ENCODE measurements at places on chromosomes 3 and 15.
A peak's percentile ranks its signal among the peaks of the same experiment; 100 is the strongest.

DNA sequence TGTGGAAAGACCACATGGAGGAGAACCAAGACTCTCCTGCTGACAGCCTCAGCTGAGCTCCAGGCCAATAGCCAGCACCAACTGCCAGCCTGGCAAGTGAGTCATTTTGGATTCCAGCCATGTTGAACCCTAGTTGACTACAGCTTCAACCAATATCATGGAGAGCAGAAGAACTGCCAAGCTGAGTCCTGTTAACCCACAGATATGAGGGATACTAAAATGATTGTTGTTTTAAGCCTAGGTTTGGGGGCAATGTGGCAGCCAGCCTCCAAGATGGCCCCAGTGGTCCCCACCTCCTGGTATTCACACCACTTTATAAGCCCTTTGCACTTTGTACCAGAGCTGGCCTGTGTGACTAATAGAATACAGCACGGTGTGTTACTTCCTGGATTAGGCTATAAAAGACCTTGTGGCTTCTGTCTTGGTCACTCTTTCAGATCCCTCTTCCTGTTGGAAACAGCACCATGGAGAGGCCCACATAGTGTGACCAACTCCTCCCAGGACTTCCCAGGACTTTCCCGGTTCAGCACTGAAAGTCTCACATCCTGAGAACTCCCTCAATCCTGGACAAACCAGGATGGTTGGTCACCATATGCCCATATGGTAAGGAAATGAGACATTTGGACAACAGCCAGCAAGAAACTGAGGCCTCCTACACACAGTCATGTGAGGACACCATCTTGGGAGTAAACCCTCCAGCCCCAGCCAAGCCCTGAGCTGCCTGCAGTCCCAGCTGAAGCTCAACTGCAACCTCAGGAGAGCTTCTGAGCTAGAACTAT, 32.4 kb upstream of the CDV3 start:
- DNase-seq: peak; percentile 70

DNA sequence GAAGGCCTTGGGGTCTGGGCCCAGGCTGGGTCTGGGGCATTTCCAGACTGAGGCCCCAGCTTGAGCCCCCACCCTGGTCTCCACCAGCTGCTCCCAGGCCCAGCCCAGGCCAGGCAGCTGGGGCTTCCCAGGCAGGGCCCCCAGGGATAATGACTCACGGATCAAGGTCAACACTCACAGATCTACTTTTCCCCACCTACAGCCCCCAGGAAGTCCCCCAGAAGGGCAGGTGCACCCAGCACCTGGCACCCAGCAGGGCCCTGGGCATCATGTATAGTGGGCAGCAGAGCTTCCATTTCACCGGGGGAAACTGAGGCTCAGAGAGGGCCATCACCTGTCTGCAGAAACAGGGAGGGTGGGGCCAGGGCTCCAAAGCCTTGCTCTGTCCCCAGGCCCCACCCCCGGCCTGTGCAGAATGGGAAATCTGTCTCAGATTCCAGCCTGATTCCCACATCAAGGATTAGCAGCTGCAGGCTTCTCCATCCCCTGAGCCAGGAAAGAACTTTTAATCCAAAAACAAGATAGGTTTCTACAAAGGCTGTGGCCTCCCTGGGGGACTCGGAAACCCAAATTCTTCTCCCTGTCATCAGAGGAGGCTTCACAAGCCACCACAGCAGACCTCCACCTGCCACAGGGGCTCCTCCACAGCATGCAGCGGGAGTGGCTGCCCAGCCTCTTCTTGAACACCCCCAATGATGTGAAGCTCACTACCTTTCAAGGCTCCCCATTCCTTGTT, 49.8 kb downstream of the IQSEC1 start:
- peak; percentile 7 for DNase-seq

DNA sequence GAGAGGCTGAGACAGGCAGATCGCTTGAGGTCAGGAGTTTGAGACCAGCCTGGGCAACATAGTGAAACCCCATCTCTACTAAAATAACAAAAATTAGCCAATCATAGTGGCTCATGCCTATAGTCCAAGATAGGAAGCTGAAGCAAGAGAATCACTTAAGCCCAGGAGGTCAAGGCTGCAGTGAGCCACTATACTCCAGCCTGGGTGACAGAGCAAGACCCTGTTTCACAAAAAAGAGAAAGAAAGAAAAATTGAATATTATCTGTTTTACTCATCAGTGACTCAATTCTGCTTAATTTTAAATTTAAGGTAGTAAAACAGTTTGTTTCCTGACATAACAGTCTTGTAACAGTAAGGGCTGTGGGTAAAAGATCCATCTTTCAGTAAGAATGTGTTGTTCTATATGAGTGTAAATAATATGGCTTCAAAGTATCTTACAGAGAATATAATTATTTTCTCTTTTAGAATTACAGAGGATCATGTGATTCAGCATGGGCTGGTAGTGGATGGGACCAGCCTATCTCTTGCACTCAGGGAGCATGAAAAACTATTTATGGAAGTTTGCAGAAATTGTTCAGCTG, 85.8 kb downstream of the ATP11B start:
- no peak for DNase-seq

GRCh38 chr15:56320316-56320715, 44.9 kb upstream of the TEX9 start:
- no peak for DNase-seq

- no peak for DNase-seq
Measured at GRCh38 chr3:26438981-26439884, 183.3 kb upstream of the LRRC3B start.

DNA sequence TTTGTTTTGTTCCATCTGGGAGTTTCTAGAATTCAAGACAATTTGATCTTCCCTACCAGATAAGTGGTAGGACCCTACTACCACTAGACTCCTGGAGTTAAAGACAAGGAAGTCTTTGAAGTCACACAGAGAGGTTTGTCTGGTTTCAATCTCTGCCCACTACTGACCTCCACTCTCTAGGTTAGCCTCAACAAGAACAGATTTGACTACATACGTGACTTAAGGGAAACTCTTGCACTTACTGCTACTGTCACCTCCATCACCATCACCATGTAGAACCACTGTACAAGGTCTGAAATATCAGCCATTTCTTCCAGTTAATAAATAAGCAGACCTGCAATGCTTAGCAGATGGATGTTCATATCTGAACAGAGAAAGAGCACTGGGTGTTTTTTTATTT, 148.3 kb upstream of the ARHGEF26 start:
- no peak for DNase-seq

DNA sequence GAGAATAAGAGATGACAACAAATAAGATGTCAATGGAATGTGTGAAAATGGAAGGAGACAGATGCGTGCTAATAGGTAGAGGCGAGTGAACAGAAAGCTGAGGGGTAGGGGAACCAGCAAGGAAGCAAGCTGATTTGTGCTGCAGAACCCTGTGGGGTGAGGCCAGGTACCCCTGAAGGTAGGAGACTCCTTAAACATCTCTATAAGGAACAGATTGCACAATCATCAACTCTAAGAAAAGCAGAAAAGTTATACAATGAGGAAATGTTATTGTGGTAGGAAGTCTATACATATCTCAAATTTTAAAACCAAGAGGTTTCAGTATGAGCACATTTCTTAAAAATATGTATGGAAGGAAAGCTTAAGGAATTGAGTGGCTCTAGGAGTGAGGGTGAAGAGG, 315.0 kb upstream of the TPM1 start:
- DNase-seq: no peak

Data from ACHN (cell line).